ENCODE measurements at places on chromosomes 7 and 10. TPM values are rescaled to one million over a fixed set of nuclear protein-coding genes. Genes with fewer than 3 reads are reported as not detected.

- no peaks in the 10 kb centered on the region for H3K4me1 ChIP-seq
- no peak overlapping the region for H3K4me3 ChIP-seq
- DNase-seq, result no peak
- no peaks in the 10 kb centered on the region for H3K27me3 ChIP-seq
- H3K36me3 ChIP-seq, result no peaks in the 10 kb centered on the region
Observed at GRCh38 chr10:32971536-32972091, 13.6 kb upstream of the ITGB1 start.

The OR13A1 gene
- total RNA-seq, result not detected

GRCh38 chr10:1372212-1372611 is 316.0 kb downstream of the WDR37 start:
- no peaks in the 10 kb centered on the region for H3K27me3 ChIP-seq
- H3K4me1 ChIP-seq, result no peaks in the 10 kb centered on the region
- H3K27ac ChIP-seq, result no peak overlapping the region
- no peak overlapping the region for H3K4me3 ChIP-seq
- DNase-seq, result no peak

The PCBD1 gene
- total RNA-seq, result 35.4 TPM

- H3K4me3 ChIP-seq, result no peak overlapping the region
- no peaks in the 10 kb centered on the region for H3K4me1 ChIP-seq
- H3K27me3 ChIP-seq, result peaks cover 7% of the 10 kb centered on the region
- DNase-seq, result no peak
Observed at GRCh38 chr10:52782554-52782953, 10.0 kb upstream of the MBL2 start.

DNA sequence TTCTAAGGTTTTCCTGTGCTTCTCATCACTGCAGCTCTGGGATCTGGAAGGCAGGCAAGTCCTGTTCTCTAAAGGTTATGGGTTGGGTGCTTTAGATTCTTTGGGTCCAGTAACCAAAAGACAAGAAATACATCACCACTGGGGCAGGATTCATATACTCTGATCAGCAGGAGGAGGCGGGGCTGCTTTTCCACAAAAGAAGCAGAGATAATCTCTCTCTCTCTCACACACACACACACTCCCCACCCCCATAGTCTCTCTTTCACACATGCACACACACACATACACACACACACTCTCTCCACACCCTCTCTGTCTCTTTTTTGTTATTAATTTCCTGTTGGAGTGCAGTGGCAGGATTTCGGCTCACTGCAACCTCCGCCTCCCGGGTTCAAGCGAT is 13.0 kb upstream of the ACBD5 start:
- H3K4me3 ChIP-seq, result no peak overlapping the region
- no peaks in the 10 kb centered on the region for H3K4me1 ChIP-seq
- DNase-seq, result no peak
- no peak overlapping the region for H3K27ac ChIP-seq
- no peaks in the 10 kb centered on the region for H3K27me3 ChIP-seq
- no peaks in the 10 kb centered on the region for H3K36me3 ChIP-seq

The ZNF25 gene
- 13.8 TPM for total RNA-seq

The PALD1 gene
- total RNA-seq, result 10.5 TPM

DNA sequence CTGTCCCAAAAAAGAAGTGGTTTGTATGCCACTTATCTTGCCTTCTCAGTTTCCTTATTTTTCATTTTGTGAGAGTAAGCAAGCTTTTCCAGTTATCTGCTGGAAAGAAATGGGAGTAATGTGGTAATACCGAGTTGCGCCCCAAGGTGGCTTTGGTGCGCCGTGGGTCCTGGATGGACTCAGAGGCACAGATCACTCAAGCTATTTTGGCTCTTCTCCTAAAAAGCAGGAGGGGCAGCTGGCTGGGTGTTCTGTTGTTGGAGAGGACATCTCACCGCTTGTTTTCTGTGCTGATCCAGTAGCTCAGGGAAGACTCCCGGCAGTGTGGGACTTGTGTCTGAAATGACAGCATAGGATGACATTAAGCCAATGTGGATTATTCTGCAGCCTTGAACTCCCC is 16.4 kb downstream of the PRKRIP1 start:
- H3K4me3 ChIP-seq, result no peak overlapping the region
- peaks cover 4% of the 10 kb centered on the region for H3K4me1 ChIP-seq
- peaks cover 8% of the 10 kb centered on the region for H3K36me3 ChIP-seq

GRCh38 chr7:122637784-122638183 is 61.1 kb downstream of the RNF133 start:
- no peaks in the 10 kb centered on the region for H3K27me3 ChIP-seq
- H3K36me3 ChIP-seq, result no peaks in the 10 kb centered on the region
- no peaks in the 10 kb centered on the region for H3K4me1 ChIP-seq
- H3K27ac ChIP-seq, result no peak overlapping the region
- DNase-seq, result no peak

GRCh38 chr7:31958226-31958625 is 112.0 kb downstream of the PDE1C start:
- no peak overlapping the region for H3K27ac ChIP-seq
- no peak overlapping the region for H3K4me3 ChIP-seq
- DNase-seq, result no peak

The PIK3AP1 gene
- total RNA-seq, result 21.3 TPM

DNA sequence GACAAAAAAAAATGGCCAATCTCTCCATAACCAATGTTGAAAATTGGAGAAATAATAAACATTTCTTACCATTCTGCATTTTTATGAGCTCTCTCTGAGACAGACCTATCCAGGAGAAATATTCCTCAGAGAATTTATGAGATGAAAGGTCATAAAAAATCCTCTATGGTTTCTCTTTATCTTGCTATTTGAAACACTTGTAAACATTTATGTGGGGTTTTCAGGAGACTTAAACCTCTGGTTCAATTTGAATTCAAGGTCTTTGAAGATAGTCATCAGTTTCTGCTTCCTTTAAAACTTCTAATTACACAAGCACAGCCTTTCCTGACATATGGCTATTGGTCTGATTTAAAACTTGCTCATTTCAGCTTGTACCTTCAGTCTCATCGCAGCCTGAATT is 78.5 kb upstream of the APBB1IP start:
- H3K4me3 ChIP-seq, result no peak overlapping the region
- no peaks in the 10 kb centered on the region for H3K27me3 ChIP-seq
- H3K36me3 ChIP-seq, result no peaks in the 10 kb centered on the region
- DNase-seq, result no peak
- no peak overlapping the region for H3K27ac ChIP-seq

DNA sequence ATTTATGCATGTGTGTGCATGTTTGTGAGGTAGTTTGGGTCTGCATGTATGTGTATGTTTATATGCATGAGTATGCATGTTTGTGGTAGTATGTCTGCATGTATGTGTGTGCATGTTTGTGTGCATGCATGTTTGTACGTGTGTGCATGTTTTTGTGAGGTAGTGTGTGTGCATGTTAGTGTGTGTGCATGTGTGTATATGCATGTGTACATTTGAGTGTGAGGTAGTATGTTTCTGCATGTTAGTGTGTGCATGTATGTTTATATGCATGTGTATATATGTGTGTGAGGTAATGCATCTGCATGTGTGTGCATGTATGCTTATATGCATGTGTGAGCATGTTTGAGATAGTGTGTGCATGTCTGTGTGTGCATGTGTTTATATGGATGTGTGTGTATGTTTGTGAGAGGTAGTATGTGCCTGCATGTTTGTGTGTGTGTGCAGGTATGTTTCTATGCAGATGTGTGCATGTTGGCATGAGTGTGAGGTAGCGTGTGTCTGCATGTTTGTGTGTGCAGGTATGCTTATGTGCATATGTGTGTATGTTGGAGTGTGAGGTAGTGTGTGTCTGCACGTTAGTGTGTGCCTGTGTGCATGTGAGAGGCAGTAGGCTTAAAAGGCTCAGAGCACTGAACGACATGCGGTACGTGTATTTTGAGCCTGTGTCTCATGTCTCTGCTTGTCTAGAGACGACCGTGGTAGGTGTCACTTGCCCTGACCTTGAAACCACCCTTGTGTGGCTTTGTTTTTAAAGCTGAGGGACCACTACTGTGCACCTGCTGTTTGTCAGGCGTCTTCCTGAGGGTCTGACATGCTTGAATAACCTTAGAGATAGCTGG is 43.7 kb downstream of the PFKP start:
- no peak overlapping the region for H3K4me3 ChIP-seq
- no peak for DNase-seq
- H3K36me3 ChIP-seq, result no peaks in the 10 kb centered on the region
- no peaks in the 10 kb centered on the region for H3K27me3 ChIP-seq

All from tibial nerve (tissue), 4 donors.